ENCODE measurements at places on chromosomes 12 and 14.

- DNase-seq: peak; percentile 85
These were observed 145.2 kb upstream of the KRR1 start for GRCh38 chr12:75656648-75657047.

- no peak for DNase-seq
These were observed 350.2 kb downstream of the DIO2 start for GRCh38 chr14:79861111-79861510.

DNA sequence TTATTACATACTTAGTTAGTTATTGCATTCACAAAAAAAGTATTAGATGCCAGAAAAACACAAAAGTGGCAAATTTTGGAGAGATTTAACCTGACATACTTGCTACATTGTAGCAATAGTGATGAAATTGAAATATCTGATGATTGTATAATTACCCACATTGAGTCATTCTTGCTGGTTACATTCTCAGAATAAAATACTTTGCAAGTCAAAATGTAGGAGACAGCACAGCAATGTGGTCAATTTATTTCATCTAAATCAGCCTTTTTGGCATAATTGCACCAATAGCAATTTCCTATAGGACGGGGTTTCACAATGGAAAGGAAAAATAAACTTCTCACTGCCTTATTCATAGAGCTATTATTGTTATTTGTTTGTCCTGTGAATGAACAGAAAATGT is 125.0 kb upstream of the ETV6 start:
- no peak for DNase-seq

DNA sequence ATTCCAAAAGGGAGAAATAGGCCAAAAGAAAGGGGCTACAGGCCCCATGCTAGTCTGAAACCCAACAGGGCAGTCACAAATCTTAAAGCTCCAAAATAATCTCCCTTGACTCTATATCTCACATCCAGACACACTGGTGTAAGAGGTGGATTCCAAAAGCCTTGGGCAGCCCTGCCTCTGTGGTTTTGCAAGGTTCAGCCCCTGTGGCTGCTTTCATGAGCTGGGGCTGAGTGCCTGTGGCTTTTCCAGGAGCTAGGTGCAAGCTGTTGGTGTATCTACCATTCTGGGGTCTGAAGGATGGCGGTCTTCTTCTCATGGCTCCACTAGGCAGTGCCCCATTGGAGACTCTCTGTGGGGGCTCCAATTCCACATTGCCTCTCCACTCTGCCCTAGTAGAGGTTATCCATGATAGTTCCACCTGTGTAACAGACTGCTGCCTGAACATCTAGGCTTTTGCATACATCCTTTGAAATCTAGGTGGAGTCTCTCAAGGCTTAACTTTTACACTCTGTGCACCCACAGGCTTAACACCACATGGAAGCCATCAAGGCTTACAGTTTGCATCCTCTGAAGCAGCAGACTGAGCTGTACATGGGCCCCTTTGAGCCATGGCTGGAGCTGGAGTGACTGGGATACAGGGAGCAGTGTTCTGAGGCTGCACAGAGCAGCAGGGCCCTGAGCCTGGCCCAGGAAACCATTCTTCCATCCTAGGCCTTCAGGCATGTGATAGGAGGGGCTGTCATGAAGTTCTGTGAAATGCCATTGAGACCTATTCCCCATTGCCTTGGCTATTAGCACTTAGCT is 66.5 kb upstream of the ABCD2 start:
- DNase-seq: no peak

DNA sequence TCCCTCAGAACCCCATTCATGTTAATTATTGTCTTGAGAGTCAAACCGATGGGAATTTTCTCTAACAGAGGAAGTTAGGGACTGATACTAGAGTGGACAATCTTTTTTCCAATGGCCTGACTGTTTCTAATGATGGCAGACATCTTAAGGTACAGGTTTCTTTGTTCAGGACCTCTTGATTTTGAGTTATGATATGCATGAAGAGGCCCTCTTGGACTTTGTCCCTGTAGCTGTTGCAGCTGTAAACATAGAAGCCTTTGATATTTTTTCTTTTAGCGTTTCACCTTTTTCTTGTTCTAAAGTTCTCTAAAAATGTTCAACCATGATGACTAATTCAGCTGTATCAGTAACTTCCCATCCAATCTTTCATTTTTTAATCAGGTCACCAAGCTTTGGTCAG is 53.0 kb downstream of the LGR5 start:
- DNase-seq: no peak

DNA sequence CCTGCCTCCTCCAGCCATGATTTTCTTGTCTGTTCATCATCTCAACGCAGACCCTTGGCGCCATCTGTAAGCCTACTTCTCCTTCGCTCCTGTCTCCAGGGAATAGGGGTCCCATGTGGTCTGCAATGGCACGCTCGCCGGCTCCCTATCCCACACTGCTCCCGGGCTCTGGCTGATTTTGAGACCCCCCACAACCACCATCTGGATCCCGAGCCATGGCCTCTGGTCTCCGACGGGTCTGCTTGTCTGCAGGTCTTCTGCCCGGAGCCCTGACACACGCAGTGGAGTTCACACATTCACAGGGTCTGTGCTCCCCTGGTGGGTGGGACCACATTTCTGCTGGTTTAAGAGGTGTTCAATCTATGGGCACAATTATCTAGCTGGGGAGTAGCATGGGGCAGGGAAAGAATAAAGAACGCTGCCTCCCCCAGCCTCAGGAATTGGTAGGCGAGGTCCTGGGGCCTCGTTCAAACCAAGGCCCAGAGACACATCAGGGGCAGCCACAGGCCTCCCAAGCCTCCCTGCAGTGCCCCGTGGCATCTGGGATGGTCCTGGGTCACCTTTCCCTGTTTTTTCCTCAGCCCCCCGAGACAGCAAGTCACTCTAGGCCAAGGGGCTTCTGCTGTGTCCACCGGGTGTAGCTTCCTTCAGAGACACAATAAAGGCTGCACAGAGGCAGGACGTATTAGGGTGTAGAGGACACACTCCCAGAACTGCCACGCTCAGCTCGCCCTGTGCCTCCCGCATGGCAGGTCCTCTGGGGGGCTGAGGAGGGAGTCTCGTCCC is 21.5 kb downstream of the FZD10 start:
- no peak for DNase-seq
